Activated CD4-positive, alpha-beta T cell treated with anti-CD3 and anti-CD28 coated beads for 4 hours (primary cell): ENCODE measurements at places on chromosomes 3 and 15.
A peak's percentile ranks its signal among the peaks of the same experiment; 100 is the strongest.

DNA sequence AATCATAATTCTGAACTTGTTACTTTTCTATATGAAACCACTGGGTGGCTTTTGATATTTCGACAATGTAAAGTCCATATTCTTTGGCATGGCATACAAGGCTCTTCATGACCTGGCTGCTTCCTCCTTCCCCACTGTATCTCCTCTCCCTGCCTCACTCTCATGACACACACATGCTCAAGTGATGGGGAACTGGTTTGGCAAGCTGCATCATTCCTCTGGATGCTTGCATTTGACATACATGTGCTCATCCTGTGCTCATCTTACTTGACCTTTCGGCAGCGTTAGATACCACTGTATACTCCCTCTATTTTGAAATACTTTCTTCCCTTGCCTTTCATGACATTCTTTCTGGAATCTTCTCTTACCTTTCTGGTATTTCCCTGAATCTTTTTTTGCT lies 51.8 kb upstream of the ZDHHC23 start:
- DNase-seq = no peak

GRCh38 chr15:52506549-52506948 lies 22.1 kb downstream of the MYO5A start:
- DNase-seq = no peak

DNA sequence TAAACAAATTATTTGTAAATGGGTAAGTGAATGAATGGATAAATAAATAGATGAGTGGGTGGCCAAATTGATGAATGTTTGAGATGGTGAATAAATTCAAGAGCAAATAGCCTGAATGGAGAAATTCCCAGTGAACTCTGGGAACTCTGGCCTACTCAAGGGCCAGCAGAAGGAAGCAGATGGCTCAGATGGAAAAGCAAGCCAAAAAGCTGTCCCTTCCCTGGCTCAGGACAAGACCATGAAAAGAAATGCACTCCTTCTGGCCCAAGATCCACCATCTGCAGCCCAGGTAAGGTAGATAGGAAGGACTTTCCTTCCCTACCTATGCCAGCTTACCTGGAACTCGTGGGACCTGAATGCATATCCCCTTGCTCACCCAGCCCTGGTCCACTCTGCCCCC lies 37.6 kb upstream of the CLDN18 start:
- DNase-seq = no peak

GRCh38 chr3:15781131-15781530 lies 16.6 kb downstream of the ANKRD28 start:
- no peak for DNase-seq

DNA sequence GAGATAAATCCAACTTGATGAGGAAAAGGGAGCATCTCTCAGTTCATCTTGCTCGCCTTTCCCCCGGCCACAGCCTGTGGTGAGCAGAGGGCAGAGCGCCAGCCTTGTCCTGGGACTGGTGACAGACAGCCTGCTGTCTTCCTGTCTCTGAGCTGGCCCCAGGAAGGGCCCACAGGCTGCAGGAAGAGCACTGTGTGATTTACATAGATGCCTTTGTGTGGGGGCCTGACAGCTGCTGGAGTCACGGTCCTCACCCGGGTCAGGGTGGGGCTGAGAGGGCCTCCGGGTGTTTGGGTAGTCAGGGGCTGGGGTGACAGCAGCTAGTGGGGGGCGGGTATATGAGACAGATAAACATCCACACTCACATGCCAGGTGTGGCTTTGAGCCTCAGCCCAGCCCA lies 29.3 kb downstream of the PLA2G4D start:
- no peak for DNase-seq

DNA sequence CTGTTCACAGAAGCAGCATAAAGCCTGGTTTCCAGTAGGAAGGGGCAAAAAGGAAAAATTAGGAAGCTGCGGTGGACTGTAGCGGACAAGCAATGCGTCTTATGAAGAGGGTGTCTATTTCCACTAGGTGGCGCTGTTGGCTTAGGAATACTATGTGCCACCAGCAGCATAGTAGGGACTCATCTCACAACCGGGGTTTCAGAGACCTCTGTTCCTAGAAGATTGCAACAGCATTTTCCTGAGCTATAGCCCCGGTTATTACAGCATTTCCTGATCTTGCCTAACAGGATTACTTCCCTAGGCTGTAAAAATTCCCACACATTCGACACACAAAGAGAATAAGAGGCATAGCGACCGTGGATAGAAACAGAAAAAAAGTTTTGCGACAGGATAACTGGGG lies 683.0 kb downstream of the TBL1XR1 start:
- no peak for DNase-seq

GRCh38 chr3:105864212-105864611 lies 4.6 kb downstream of the CBLB start:
- no peak for DNase-seq

GRCh38 chr3:41768363-41768762 lies 193.5 kb downstream of the ULK4 start:
- no peak for DNase-seq

DNA sequence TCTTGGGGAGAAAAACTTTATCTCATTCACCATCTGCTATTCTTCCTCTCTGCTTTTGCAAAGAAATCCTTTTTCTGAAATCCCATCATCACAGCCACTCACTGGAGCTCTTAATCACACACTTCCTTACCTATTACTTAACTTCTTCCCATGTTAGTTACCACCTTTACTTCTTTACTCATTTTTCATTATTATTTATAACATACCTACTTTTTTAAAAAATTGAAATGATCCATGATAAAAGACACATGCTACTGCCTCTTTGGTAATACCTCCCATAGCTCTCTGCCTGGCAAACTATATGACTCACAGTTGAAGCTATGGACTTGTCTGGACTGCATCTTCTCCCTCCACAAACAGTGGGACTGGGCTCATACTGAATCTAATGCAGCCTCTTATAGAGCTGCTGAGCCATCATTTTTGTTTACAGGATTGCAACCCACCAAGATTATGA lies 150.3 kb downstream of the TNIK start:
- no peak for DNase-seq

DNA sequence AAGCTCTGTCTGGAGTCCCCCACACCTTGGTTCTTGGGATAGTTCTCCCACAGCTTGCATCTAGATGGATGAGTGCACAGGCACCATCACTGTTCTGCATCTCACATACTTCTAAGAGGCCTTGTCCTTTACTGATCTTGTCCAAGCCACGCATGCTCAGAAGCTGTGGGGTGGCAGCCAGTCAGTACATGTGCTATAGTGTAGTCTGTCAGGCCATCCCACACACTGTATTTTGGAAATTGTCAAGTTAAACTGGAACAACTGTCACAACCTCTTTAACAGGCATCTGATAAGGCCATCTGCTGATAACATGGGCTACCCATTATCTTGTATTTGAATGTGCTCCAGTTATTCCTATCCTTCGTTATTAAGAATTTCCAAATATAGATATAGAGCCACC lies 296.5 kb upstream of the AZI2 start:
- no peak for DNase-seq

DNA sequence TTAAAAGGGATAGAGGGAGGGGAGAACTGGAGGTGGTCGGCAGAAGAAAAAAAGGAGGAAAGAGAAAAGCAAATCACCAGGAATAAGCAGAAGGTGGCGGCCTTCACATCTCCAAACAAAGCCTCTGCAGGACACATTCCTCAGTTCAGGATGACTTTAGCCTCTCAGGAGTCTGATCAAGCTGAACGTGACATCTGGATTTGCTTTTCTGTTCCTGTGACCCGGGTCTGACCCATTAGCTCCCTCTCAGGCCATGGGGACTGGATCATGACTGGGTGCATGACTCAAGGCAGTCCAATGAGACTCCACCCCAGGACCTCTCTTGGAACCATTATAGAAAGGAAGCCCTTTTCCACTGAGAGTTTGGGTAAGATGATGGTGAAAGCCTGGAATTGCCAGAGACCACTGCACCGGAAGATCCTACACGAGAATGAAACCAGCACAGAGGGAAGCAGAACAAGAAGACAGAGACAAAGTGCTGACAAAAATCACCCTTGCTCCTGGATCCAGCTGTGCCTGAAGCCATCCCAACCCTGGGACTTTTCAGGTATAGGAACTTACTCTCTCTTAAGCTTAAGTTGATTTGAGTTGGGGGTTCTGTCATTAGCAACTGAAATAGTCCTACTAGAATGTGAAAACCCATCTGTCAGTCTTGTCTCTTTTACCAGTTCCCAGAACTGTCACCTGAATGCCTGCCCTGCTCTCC lies 45.4 kb upstream of the RAD18 start:
- DNase-seq = no peak

DNA sequence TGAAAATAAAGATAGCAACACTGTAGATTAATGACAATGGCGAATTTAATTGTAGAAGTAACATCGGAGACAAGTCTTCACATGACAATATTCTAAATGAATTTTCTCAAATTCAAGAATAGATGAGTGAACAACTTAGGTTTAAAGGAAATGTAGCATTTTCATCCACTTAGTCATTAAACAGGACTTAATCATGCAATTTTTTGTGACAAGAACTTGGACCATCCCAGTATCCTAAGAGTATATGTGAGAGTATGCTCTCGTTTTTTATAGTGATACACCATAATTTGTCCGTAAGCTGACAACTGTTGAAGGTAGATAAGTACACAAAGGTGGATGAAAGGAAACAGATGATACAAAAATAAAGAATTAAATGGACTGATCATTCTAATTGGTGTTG lies 81.5 kb downstream of the DLG1 start:
- no peak for DNase-seq

GRCh38 chr15:89900849-89901248 lies 7.1 kb upstream of the AP3S2 start:
- DNase-seq = no peak

DNA sequence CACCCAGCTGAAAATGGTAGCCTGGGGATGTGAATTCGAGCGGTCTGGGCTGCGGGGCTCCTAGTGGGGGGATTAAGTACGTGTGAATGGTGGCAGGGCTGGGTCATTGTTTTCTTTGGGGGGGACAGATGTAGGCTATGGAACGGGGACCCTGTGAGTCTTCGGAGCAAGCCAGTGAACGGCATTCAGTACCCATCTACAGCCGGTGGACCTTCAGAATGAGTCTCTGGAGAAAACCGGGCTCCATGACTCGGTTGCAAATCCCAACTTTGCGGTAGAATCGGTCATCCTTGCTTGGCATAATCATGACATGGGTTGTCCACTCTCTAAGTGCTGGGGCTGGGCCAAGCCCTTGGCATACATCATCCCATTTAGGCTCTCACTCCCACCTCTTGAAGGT lies 7.2 kb upstream of the EOMES start:
- DNase-seq = no peak

DNA sequence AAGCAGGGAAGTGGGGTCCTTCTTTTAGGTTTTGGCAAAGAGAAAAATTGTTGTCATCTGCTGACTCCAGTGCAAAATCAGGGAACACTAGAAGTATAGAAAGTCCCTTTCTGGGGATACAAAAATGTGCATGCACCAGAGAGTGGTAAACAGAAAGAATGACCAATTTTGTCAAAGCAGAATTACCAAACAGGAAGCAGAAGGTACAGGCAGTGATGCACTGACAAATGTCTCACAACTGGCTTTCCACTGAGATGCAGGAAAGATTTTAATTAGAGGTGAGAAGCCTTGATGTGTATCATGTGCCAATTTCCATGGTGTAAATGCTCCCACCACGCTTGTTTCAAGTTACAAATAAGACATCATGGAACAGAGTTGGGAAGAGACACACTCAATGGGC lies 66.0 kb downstream of the TRIM69 start:
- DNase-seq = no peak

GRCh38 chr15:68470049-68470742 lies 38.2 kb upstream of the ITGA11 start:
- no peak for DNase-seq

DNA sequence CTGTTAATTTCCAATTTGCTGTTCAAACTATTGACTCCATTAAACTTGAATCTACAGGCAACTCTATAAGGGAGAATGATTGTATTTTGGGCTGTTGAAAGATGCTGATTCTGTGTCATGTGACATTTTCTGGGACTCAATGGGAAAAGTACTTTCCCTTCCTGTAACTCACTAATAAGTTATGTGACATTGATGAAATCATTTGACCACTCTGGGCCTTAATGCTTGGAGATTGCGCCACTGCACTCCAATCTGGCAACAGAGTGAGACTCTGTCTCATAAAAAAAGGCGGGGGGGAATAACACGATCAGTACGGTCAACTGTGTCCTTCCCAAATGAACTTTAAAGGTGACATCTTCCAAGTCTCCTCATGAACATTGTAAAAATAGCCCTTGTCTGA lies 215.2 kb upstream of the SGO1 start:
- DNase-seq = no peak

GRCh38 chr3:178680489-178680888 lies 144.3 kb downstream of the KCNMB2 start:
- DNase-seq = no peak

DNA sequence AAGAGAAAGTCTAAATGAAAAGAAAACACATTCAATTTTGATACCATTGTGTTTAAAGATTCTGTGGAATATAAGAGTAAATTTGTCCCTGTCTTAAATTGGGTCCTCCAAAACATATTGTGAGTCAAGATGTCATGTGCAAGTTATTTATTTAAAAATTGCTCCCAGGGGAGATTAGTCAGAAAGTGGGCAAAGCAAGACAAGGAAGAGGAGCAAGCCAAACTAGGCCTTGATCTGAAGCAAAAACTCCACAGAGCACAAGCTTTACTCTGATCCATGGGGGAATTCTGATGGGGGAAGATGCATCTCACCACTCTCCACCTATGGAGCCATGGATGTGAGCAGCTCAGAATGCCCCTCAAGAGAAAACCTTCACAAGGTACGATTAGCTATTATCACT lies 342.8 kb upstream of the IL12A start:
- DNase-seq = no peak

DNA sequence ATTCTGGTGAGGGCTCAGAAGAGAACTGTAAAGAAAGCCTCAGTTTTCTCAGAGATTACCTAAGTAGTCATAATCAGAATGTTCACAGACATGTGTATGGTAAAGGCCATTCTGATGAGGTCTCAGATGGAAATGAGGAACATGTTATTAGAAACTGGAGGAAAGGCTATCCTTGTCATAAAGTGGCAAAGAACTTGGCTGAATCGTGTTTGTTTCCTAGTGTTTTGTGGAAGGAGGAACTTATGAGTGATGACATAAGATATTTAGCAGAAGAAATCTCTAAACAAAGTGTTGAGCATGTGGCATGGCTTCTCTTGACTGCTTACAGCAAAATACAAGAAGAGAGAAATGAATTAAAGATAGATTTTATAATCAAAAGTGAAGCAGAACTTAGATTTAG lies 12.8 kb upstream of the KLHL40 start:
- no peak for DNase-seq

- peak; percentile 63 for DNase-seq
Measured at GRCh38 chr3:112013058-112013783, 14.5 kb downstream of the TAGLN3 start.
